Tongue (tissue), 3 donors: ENCODE measurements at places on chromosomes 13 and 19.

- DNase-seq, result no peak
Measured at GRCh38 chr13:91278888-91279287, 68.6 kb upstream of the MIR17HG start.

GRCh38 chr13:100534911-100535310 lies 53.7 kb downstream of the GGACT start:
- DNase-seq, result no peak

- DNase-seq, result peak; percentile 78
Measured at GRCh38 chr13:110116072-110116487, 190.9 kb downstream of the COL4A1 start.

DNA sequence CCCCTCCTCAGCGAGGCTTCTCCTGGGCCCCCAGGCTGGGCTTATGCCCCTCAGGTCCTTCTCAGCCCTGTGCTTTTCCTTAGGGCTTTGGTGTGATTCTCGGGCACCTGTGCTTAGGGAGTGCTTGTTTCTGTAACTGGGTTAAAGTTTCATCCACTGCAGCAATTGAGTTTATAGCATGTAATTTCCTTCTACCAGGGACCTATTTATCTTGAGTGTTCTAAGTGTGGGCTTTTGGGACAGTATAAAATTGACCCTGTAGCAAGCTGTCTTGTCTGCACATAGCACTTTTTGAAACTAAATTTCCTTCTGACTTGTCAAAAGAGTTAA lies 47.6 kb downstream of the GATAD2A start:
- DNase-seq, result no peak

GRCh38 chr13:43686557-43686956 lies 100.2 kb downstream of the ENOX1 start:
- DNase-seq, result peak; percentile 81

DNA sequence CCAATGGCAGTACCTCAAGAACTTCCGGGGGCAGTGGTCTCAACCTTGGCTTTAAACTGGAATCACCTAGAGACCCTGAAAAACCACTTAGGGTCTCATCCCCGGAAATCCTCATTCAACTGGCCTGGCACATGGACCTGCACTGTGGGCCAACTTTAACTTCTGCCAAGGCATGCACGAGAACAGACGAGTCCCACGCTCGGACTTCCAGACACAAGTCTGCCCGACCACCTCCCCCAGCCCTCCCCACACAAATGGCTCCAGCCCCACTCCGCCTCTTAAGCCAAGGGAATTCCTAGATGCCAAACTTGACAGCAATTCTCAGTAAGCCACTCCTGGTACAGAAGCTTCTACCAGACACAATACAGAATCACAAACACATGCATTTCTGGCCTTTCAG lies 114.0 kb downstream of the STK24 start:
- DNase-seq, result peak; percentile 60

GRCh38 chr19:3464587-3465235 lies 15.6 kb downstream of the SMIM24 start:
- DNase-seq, result no peak

DNA sequence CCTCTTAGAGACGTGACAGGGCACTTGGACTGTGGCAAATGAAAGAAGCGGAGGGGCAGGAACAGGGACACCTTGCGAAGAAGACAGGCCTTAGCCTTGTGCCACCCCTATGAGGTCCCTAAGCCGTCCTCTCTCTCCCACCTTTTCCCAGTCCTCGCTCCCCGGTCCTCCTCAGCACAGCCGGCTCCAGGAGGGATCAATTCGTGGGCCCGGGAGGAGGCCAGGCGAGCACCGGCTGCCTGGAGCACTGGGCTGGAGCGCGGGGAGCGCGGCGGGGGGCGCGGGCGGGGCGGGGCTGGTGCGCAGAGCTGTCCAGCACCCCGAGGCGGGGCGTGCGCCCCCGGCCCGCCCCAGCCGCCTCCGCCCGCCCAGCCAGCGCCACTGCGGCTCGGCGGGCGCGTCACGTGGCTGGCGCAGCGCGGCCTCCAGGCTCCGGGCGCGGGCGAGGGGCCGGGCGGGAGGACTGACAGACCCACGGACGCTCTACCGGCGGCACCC lies at the start of gene LRP3:
Gene LRP3, plus strand, starts transcription at position 466 of the 498 bp plus-strand sequence. CDS start 456 bp downstream, outside the sequence.
- peak; percentile 74 for DNase-seq

DNA sequence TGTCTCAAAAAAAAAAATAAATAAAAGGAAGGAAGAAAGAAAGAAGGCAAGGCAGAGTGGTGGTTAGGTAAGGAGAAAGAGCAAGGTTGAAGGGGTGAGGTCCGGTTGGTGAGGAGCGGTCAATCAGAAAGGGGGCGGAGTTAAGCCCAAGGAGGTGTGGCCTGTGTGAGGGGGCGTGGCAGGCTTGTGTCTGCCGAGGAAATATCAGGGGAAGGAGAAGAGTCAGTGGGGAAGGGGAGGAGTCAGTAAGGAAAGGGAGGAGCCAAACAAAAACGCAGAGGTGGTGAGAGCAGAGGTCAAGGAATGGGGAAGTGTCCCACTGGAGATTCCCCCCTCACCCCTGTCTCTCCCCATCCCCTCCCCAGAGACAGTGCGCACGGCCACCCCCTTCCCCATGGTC lies 5.9 kb downstream of the CACNG7 start:
- no peak for DNase-seq

DNA sequence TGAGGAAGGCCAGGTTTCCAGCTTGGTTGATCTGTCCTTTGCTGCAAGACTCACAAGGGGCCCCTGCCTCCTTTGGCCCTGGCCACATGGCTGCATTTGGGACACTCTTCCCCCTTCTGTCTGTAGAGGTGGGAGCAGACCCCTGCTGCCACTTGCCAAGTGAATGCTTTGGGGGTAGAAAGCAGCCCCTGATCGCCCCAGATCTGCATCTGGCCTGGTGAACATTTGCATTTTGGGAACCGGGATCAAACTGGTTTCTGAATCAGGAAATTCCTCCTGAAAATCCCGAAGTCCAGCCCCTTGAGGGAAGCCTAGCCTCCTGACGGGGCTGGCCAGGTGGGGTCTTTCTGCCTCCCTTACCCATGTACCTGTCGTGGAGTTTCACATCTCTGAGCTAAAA lies 14.9 kb downstream of the DPF1 start:
- DNase-seq, result no peak

- DNase-seq, result peak; percentile 24
Measured at GRCh38 chr13:24033527-24034302, 126.8 kb upstream of the SPATA13 start.

DNA sequence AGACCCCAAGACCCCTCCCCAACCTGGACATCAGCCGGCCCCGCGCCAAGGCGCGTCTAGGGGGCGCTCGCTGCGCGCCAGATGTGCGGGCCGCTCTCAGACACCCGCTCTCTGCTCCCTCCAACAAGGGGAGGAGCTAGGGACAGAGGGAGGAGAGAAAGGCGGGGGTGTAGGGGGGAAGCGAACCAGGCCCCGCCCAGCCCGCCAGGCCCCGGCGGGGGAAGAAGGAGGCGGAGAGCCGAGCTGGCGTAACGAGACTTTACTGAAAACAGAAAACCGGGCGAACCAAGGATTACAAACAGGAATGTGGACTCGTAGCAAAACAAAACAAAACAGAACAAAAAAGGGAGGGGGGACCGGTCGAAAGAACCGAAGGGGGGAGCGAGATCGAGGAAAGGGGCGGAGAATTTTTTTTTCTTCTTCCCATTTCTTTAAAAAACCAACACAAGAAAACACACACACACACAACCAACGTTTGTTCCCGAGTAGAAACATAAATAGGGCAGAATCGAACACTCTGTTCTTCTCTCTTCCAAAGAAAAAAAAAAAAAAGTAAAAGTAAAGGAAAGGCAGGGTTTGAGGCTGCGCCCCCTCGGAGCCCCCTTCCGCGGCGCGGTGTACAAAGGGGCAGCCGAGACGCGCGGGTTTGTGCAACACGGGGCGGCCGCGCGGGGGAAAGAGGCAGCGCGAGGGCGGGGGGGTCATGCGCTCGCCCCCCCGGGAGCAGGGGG lies 1.7 kb downstream of the JUND start:
- peak; percentile 98 for DNase-seq

- no peak for DNase-seq
Measured at GRCh38 chr13:26168237-26168814, 53.8 kb downstream of the RNF6 start.

DNA sequence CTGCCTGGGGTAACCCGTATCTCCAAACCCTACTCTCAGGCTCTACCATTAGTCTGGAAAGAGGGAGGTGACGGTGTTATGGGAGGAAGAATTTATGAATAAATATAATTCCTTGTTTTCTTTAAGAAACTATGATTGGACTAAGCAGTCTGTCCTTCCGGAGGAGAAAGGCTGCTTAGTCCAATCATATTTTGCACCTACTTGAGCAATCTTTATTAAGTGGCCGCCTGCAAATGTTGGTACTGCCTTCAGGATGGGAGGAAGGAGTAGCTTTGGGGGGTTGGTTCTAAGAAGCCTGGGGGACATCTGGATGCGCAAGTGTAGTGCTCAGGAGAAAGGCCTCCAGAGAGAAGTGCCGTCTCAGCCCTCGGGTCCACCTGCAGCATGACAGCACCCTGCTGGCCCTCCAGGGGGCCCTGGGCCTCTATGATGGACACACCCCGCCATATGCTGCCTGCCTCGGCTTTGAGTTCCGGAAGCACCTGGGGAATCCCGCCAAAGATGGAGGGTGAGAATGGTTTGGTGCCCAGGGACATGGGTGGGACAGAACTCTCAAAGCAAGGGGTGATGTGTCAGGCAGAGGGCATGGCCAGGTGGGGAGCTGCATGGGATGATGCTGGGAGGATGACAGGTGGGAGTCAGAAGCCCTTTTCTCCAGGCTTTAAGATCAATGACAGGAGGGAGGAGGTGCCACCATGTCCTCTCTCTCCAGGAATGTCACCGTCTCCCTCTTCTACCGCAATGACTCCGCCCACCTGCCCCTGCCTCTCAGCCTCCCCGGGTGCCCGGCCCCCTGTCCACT lies 4.1 kb downstream of the ACP4 start:
- DNase-seq, result no peak

DNA sequence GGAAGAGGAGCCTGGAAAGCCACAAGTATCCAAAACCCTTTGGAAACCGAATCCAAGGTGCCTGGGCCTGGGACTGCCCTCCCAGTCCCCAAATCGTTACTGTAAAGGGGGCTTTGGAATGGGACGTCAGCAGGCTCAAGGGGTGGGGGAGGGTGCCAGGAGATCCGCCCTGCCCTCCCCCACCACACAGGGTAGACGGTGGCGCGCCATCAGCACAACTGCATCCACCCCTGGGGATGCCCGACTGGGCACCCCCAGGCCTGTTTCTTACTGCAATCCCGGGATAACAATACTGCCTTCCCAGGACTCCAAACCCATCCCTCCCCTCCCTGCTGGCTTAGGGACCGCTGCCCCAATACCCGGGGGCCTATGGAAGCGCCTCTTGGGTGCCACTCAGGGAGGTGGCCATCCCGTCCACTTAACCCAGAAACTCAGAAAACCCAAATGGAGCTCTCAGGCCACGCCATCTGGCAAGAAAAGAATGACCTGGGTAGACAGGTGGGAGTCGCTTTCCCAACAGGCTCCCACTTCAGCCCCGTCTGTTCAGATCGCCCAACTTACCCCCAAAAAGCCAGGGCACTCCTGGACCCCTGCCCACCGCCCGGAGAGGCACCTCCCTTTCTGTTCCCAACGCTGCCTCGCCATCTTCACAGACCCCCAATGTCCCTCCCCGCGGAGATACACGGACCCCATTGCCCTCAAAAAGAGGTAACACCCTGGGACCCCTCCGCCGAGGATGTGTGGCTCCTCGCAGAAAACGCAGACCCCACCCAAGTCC lies 2.4 kb downstream of the KLF16 start:
- no peak for DNase-seq

- no peak for DNase-seq
Measured at GRCh38 chr19:33390908-33391630, 17.6 kb downstream of the CEBPG start.

DNA sequence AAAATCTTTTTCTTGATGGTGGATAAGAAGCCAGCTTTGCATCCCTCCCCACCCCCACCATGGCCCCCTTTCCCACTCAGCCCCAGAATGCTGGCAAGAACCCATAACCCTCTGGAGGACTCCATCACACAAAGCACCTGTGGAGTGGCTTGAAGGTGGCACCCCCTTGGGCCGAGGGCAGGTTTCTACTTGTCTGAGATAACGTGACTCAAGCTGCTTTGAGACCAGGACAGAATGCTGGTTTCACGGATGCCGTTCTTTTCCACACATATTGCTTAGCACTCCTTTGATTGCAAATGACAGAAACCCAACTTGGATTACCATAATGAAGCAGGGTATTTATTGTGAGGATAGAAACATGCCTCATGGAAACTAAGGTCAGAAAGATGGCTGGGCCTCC lies 82.2 kb downstream of the LACC1 start:
- DNase-seq, result no peak

- no peak for DNase-seq
Measured at GRCh38 chr19:29293736-29294342, 80.9 kb upstream of the UQCRFS1 start.

GRCh38 chr13:55652657-55653056 lies 1488.1 kb upstream of the PRR20A start:
- no peak for DNase-seq

GRCh38 chr13:68984688-68985319 lies 1122.8 kb upstream of the ATXN8OS start:
- no peak for DNase-seq

GRCh38 chr19:12331211-12331941 lies 2.1 kb downstream of the ZNF563 start:
- no peak for DNase-seq

DNA sequence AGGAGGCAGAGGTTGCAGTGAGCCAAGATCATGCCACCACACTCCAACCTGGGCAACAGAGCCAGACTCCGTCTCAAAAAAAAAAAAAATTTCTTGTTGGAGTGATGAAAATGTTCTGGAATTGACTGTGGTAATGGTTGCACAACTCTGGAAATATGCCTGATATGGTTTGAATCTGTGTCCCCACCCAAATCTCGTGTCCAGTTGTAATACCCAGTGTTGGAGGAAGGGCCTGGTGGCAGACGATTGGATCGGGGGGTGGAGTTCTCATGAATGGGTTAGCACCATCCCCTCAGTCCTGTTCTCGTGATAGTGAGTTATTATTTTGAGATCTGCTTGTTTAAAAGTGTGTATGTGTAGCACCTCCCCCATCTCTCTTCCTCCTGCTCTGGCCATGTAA lies 41.1 kb upstream of the MAP3K10 start:
- no peak for DNase-seq

GRCh38 chr13:100039740-100040139 lies 49.2 kb upstream of the PCCA start:
- no peak for DNase-seq

GRCh38 chr13:99224021-99224420 lies 23.4 kb downstream of the UBAC2 start:
- DNase-seq, result no peak

GRCh38 chr19:34393031-34393430 lies 11.2 kb upstream of the PDCD2L start:
- DNase-seq, result peak; percentile 13

- no peak for DNase-seq
Measured at GRCh38 chr19:970695-971094, 13.4 kb upstream of the WDR18 start.

- peak; percentile 95 for DNase-seq
Measured at GRCh38 chr13:112606109-112607001, 18.4 kb upstream of the TUBGCP3 start.

DNA sequence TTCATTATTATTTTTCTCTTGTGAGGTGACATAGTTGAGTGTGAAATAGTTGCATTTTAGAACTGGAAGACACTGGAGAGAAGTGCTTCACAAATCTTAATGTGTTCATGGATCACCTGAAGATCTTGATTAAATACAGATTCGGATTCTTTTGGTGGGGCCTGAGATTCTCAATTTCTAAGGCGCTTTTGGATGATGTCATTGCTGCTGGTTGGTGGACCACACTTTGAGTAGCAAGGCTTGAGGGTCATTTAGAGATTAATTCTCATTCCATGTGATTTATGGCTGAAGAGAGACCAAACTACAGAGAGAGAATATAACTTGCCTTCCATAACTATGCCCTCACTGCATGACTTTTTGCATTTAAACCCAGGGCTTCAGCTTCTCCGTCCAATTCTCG lies 27.2 kb downstream of the CEACAM8 start:
- DNase-seq, result no peak
